Mesothelial cell of epicardium (in vitro differentiated cells): ENCODE measurements at places on chromosomes 6 and 20. TPM values are rescaled to one million over a fixed set of nuclear protein-coding genes. Genes with fewer than 3 reads are reported as not detected.
A peak's percentile ranks its signal among the peaks of the same experiment; 100 is the strongest.

- DNase-seq: no peak
Measured at GRCh38 chr6:20755631-20756030, 221.4 kb downstream of the CDKAL1 start.

Gene TCFL5
- total RNA-seq: 12.0 to 12.6 TPM (median 12.2 TPM) in 3 replicates

Gene SMPD2
- 9.8 to 11.9 TPM (median 10.4 TPM) in 3 replicates for total RNA-seq

GRCh38 chr6:15386110-15386755 is 140.4 kb downstream of the JARID2 start:
- DNase-seq: no peak

- DNase-seq: no peak
Measured at GRCh38 chr6:74087899-74088298, 391.9 kb downstream of the CD109 start.

- DNase-seq: no peak
Measured at GRCh38 chr6:137494281-137494987, at the start of gene OLIG3. TSS of gene OLIG3 (minus strand) at chr6:137494394. CDS start at chr6:137494170, 224 bp downstream.

GRCh38 chr6:130991422-130992137 is 71.5 kb downstream of the EPB41L2 start:
- no peak for DNase-seq

- DNase-seq: peak; percentile 51
Measured at GRCh38 chr6:17086469-17086868, 15.4 kb upstream of the STMND1 start.

Gene C2
- 1.6 to 2.9 TPM (median 2.7 TPM) in 3 replicates for total RNA-seq

GRCh38 chr20:36102809-36103596 is 51.5 kb upstream of the EPB41L1 start:
- no peak for DNase-seq

Gene XRN2
- 76.7 to 79.7 TPM (median 77.0 TPM) in 3 replicates for total RNA-seq

DNA sequence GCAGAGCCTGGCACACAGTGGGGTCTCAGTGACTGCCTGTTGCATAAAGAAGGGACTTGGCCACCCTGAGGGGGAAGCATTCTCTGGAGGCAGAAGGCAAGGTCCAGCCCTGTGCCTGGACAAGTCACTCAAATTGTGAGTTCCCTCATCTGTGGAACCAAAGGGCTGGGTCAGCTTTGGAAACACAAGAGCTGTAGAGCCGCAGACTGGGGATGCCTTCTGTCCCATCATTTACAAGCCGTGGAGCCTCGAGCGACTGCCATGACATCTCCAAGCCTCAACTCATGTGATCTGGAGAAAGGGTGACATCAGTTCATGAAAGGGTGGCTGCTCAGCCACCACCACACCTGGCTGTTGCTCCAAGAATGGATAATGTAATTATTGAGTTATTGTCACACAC is 20.4 kb upstream of the SIRPD start:
- DNase-seq: no peak

GRCh38 chr20:8094415-8094818 is 37.6 kb upstream of the PLCB1 start:
- DNase-seq: no peak

- no peak for DNase-seq
Measured at GRCh38 chr6:27601668-27602254, 128.9 kb upstream of the ZNF184 start.

- DNase-seq: no peak
Measured at GRCh38 chr6:33433001-33433543, 13.2 kb downstream of the SYNGAP1 start.

DNA sequence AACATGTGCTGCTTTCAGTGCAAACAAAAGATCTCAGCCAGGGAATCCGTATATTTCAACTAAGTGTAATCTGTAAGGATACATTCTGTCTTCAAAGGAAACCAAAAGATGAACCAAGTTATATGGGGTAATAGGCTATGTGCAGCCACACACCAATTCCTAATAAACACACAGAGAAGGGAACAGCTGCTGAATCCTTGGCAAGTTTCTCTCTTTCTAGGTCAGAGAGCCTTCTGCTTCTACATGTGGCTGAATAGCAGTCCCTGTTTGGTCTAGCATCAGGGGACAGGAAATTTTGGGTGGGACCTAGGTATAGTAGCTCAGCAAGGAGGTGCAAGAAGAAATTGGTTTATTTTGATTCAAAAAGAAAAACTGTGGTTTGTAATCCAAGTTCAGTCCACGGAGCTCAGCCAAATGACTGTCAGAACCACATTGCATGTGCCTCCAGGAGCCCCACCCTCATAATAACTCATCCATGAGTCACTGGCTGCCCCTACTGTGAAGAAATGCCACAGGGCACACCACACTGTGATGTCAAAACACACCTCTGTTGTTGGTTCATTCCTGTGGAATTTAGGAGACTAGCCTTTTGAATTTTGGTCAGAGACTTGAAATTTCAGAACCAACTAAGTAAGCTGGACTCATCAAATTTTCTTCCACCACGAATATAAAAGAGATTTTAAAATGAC is 21.1 kb downstream of the SPTLC3 start:
- DNase-seq: no peak

DNA sequence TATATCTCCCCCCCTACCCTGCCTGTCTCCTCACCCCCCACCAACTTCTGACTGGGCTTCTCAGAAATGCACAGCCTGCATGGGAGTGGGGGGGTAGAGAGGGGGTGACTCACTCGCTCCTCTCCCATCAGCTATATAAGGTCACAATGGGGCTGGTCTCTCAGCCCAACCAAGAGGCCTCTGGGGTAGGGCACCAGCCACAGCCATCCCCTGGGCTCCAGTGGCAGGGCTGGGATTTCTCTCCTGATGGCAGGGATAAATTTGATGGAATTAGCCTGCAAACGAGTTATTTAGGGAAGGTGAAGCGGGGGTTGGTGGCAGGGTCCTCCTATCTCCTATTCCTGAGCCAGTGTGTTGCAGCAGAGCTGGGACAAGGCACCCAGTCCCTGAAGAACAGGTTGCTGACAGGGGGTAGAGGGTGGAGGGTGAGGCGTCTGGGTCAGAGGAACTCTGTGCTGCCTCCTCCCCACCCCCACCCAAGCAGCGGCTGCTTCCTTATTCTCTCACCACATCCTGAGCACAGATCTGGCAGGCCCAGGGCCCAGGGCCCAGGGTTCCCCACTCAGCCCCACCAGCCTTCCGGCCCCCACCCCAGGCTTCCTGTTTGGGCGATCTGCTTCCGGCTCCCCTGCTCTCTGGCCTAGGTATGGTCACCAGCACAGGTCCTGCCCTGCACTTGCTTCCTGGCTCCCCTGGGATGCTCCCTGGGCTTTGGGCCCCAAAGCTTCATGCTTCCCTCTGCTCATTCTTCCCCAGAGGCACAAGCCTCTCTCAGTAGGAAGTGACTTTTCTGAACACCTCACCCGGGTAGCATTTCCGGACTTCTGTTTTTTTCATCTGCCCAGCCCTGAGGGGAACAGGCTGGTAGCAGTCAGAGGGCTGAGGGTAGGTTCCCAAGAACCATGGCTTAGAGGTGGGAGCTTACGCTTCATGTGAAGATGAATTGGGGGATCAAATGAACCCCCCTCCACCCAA is 4.0 kb downstream of the PPP1R18 start:
- DNase-seq: no peak

- no peak for DNase-seq
Measured at GRCh38 chr20:10653599-10654249, 20.1 kb downstream of the JAG1 start.

DNA sequence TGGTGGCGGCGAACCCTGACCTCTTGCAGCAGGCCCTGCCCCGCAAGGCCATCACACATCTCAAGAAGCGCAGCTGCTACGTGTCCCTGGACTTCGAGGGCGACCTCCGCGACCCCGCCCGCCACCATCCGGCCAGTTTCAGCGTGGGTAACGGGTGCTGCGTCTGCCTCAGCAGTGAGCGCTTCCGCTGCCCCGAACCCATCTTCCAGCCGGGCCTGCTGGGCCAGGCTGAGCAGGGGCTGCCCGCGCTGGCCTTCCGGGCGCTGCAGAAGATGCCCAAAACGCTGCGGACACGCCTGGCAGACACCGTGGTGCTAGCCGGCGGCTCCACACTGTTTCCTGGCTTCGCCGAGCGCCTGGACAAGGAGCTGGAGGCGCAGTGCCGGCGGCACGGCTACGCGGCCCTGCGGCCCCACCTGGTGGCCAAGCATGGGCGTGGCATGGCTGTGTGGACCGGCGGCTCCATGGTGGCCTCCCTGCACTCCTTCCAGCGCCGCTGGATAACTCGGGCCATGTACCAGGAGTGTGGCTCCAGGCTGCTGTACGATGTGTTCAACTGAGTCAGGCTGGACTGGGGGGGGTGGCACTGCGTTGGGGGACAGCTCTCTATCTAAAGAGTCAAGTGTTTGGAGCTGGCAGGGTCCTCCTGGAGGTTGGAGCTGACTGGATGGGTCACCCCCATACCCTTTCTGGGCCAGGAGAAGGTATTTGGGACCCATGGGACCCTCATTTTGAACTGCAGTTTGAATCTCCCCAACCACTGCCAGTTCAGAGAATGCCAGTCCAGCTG is 1.1 kb downstream of the ACTL10 start:
- DNase-seq: no peak

DNA sequence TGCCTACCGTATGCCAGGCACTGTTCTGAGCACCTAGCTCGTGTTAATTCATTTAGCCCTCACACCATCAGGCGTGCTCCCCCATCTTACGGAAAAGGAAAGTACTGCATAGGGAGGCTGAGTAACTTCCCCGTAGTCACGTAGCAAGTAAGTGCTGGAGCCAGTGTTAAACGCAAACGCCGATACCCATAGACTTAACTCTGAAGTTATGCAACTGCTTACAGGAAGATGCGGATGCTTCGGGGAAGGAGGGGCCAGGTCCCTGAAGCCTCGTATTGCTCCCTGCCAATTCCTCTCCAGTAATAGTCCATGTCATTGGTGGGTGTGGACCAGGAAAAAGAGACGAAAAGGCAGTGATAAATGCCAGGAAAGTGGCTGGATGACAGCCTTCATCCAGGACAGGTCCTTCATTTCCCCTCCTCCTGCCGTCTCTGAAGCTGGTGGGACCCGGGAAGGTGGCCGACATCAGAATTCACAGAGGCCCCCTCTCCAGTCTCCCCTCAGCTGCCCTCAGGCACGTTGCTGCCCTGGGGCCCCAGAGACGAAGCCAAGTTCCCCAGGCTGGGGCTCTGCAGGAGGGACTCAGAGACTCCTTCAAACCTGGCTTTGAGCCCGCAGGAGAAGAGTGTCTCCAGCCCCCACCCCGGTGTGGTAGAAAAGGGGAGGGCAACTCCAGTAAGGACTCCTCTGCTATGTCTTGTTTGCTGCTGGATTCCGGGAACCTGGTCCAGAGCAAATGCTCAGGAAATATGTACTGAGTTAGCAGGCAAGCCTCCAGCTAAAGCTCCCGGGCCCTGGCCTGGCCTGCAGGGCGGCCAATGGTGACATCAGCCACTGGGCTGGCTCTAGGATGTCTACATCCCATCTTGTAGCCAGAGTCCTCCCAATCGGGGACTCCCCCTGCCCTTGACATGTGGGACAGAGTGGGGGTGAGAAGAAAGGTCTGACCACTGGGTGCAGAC is 37.8 kb downstream of the RAB44 start:
- DNase-seq: no peak

GRCh38 chr20:37363221-37364012 is 17.5 kb downstream of the SRC start:
- DNase-seq: no peak

DNA sequence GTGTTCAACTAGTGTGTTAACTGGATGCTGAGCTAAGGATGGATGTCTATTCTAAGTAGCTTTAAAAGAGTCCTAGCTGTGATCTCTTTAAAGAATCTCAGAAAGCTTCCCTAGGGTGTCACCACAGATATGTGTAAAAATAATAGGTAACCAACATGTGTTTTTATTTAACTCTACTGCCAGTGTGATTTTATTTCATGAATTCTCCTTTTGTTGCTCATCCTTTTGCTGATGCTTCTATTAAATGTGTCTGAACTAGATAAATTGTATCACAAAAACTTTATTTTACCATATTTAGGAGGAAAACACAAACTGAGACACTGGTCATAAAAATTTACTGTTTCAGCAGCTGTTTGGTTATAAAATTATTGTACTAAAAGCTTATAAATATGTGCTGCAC is 809.4 kb upstream of the CITED2 start:
- no peak for DNase-seq

DNA sequence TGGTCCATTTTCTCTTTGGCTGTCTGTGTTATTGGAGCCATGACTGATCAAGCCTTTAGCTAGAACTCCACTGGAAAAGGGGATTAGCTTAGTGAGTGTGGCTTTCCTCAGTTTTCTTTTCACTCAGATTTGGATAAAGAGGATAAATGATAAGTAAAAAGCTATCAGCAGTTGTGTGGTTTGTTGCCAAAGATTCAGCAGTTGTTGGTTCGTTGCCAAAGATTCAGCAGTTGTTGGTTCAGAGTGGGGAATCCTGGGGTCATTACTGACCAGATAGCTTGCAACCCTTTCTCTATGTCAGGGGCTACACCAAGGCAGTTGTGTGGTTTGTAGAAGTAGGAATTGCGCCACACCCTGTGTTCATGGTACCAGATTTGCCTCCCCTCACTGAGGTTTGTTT is 107.7 kb upstream of the SCP2D1 start:
- DNase-seq: no peak

Gene ME1
- 9.0 to 9.6 TPM (median 9.4 TPM) in 3 replicates for total RNA-seq

- no peak for DNase-seq
Measured at GRCh38 chr6:155062866-155063341, 67.8 kb downstream of the TIAM2 start.

Gene DZANK1
- total RNA-seq: 5.3 to 8.2 TPM (median 7.2 TPM) in 3 replicates

- no peak for DNase-seq
Measured at GRCh38 chr6:11085758-11086435, 7.7 kb upstream of the SMIM13 start.

DNA sequence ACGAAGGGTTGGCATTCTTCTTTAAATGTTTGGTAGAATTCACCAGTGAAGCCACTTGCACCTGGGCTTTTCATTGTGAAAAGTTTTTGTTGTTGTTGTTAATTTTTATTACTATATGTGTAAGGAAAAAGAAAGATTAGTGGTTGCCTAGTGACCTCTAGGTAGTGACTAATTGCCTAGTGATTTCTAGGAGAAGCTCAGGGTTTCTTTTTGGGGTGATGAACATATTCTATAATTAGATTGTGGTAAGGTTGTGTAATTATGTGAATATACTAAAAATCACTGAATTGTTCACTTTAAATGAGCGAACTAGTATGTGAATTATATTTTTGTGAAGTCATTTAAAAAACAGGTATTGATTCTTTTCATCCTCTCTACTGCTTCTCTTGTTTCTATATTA is 123.8 kb upstream of the TMEM170B start:
- no peak for DNase-seq

DNA sequence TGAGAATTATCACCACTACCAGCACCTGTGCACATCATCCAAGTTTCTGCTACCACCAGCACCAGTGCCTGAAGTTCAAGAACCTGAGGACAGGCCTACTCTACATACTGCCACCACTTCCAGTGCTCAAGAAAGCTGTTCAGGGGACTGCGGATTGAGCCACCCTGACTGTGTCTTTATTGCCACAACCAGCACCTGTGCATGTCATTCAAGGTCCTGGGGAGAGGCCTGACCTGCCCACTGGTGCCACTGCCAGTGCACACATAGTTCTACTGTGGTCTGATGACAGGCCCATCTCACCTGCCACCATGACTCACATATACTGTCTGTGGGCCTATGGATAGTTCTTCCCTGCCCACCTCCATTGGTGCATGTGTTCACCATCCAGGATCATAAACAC is 559.4 kb downstream of the COL12A1 start:
- DNase-seq: no peak

GRCh38 chr6:168385037-168385759 is 55.8 kb upstream of the SMOC2 start:
- no peak for DNase-seq
